ENCODE measurements at places on chromosomes 16 and 17.

- DNase-seq = no peak
These were observed 15.0 kb downstream of the SKA2 start for GRCh38 chr17:59139939-59140338.

DNA sequence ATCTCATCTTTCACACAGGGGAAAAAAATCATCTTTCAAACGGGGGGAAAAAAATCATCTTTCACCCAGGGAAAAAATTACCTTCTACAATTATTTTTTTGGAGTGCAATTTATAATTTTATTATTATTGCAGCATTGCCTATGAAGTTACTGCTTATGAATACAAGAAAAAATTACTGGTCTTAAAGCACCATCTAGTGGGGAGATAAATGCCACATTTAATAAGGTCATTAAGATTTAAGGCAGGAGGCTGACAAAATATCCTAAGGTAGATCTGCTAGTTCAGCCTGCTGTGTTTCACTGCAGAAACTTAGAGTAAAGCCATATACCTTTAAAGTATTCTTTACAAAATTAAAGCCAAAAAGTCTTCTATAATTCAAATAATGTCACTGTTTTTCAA, 13.7 kb downstream of the SHCBP1 start:
- DNase-seq = peak; percentile 59

DNA sequence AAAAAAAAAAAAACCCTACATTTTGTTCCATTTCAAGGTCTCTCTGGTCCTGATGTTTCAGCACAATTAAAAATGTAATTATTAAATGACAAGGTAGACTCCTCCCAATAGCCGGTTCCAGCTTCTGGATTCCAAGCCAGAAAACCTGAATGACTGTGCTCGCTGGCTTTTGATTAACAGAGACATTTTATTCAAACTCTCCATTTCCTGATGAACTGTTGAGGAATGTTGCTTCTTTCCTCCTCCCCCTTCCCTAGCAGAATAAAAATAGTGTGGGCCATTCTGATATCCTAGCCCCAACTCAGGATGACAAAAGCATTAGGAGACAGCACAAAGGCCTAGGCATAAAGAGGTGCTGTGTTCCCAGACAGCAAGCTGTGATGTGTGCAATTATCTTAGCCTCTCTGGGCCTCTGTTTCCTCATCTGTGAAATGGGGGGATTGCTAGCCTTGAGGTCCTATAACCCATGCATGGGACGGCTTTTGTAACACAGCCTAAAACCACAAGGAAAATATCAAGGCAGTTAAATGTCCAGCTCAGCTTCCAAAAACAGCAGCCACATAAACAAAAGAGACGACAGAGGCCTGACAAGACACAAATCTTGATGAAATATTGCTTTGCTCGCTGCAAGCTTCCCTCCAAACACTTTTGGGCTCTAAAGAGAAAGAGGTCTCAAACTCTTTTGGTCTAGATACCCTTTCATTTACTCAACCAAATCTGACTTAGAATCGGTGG, 127.2 kb upstream of the RCVRN start:
- no peak for DNase-seq

GRCh38 chr17:66978514-66979061, 14.1 kb downstream of the CACNG4 start:
- no peak for DNase-seq

DNA sequence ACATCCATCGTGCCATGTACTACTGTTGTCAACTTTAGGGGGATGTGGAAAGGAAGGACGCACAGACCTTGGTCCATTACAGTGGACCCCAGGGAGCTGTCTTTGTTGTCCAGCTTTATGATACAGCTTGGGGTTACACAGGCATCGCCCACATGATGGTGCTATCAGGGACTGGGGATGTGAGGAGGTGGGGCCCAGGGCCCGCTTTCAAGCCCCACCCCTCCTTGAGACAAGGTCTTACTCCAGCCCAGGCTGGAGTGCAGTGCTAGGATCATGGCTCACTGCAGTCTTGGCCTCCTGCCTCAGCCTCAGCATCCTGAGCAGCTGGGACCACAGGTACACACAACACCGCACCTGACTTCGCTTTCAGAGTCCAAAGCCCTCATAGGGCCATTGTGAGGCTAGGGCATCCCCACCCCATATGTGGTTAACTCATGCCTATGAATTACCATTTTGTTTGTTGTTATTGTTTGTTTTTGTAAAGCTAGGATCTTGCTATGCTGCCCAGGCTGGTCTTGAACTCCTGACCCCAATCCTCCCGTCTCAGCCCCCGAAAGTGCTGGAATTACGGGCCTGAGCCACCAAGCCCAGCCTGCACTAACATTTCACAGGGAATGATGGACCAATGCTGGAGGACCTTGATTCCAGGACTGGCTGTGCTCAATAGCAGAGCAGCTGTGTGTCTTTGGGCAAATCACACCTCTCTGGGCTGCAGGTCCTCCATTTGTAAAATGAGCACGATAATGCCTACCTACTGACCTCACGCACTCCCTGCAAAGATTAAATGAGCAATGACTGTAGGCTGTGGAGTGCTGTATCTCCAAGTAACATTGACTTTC, 17.2 kb downstream of the ST3GAL2 start:
- no peak for DNase-seq

- no peak for DNase-seq
These were observed 524 bp downstream of the STRADA start for GRCh38 chr17:63741143-63741407.

- DNase-seq = no peak
These were observed 45.6 kb upstream of the LCMT1 start for GRCh38 chr16:25065899-25066298.

DNA sequence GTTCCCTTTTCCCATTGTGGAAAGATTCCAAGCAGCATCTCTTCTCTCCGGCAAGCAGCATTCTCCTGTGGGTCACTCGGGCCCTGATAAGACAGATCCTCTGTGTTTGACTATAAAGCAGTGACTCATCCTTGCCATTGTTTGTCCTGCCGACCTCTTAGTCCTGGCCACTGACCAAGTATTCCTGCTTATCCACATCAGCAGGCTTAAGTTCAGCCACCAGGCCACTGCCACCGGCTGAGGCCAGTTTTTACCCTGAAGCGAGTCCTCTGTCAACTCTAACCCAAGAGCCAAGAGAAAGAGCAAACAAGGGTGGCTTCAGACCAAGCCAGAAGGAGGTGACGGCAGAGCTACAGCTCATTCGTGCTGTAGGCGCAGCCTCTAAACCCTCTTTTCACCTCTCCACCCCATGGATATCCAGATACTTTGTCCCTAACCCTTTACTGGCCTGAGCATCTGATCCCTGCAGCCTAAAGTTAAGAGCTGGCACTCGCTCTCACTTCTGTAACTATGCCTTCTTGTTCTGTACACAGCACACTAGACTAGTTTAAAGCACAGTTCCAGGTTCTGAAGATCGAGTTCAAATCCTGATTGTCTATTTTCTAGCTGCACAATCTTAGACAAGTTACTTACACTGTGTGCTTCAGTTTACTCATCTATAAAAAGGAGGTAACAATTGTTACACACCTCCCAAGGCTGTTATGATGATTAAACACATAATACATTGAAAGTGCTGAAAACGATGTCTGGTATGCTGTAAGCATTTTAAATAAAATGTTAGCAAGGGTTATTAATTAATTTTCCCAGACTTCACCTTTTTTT, 31.0 kb downstream of the SOX9 start:
- no peak for DNase-seq

- DNase-seq = no peak
These were observed 205.0 kb upstream of the N4BP1 start for GRCh38 chr16:48814994-48815393.

GRCh38 chr17:8155996-8156245, 3.7 kb upstream of the PER1 start:
- DNase-seq = no peak

DNA sequence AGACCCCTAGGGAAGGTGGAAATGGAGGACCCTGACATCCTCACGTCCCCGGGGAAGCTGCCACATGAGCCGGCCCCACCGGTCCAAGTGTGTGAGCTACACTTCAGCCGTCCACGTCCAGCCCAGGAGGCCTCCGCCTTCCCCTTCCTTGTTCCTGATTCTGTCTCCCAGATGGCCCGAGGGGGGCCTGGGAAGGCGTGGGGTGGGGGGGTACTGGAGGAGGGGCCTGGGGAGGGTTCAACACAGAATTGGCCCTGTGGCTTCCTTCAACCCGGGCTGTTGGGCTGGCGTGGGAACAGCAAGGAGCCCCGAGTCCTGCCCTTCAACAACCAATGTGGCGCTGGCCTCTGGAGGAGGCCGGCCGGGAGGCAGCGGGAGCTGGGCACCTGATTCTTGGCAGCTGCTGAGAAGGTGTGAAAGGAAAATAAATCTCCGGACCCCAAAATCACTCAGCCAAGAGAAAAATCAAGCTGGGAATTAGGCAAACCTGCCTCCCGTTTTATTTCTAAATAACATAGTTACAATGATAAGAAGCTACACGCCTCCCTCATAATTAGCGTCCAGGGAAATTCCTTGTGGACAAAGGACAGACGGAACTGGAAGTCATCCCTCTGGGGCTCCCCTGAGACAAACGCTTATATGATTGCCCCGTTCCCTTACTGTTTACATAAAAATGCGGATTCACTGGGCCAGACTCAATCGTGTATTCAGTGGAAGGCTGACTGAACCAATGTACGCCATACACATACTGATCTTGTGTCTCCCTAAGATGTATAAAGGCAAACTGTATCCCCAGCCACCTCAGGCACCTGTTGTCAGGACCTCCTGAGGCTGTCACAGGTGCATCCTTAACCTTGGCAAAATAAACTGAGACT, 1.8 kb upstream of the APRT start:
- no peak for DNase-seq

- no peak for DNase-seq
These were observed 7.2 kb upstream of the TBKBP1 start for GRCh38 chr17:47686664-47687327.

GRCh38 chr17:6420173-6420641, 14.7 kb downstream of the AIPL1 start:
- DNase-seq = no peak

GRCh38 chr17:935485-935884, 44.1 kb downstream of the NXN start:
- no peak for DNase-seq

- DNase-seq = no peak
These were observed 89.6 kb downstream of the BMERB1 start for GRCh38 chr16:15523939-15524338.

DNA sequence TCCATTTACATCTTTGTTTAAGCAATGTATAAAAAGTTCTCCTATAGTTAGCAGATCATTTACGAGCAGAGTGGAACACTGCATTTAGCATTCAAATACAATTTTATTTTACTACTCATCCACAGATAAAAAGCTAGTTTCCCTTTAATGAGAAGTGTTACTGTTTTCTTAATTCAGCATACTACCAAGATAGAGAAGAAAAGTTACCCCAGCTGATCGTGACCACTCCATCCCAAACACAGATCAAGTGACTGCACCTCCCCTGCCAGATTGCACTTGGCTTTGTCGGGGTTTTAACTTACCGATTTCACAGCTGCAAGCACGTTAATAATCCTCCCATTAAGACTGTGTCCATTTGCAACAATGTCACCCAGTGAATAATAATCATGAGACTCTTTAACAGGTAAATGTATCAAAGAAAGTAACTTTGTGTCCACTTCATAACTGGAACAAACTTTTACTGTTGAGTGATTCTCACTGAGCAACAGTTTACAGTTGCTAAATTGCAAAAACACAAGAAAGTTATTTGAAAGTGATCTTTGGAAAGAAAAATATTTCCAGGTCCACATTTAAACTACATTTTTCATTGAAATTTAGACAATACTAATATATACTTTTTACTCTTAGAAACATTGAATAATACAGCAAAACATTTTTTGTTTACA, 14.4 kb downstream of the MEIOB start:
- DNase-seq = no peak

GRCh38 chr17:17748179-17748578, 66.9 kb downstream of the RAI1 start:
- DNase-seq = no peak

GRCh38 chr17:68580236-68580770, 20.9 kb downstream of the FAM20A start:
- DNase-seq = no peak

DNA sequence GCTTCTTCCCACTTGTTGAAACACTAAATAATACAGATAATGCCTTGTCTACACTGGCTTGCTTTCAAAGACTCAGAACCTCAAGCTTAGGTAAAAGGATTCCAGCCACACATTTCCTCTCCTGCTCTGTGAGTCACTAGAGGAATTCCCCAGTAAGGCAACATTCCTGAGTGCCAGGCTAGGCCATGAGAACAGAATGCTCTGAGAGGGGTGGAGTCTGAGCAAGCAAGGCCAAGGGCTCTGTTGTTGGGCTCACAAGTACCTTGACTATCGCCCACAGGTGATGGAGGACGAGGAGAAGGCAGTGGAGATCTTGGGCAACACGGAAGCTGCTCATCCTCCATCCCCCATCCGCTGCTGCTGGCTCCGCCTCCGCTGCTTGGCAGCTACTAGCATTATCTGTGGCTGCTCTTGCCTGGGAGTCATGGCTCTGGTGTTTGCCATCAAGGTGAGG, 6.7 kb upstream of the PHKG2 start:
- no peak for DNase-seq

DNA sequence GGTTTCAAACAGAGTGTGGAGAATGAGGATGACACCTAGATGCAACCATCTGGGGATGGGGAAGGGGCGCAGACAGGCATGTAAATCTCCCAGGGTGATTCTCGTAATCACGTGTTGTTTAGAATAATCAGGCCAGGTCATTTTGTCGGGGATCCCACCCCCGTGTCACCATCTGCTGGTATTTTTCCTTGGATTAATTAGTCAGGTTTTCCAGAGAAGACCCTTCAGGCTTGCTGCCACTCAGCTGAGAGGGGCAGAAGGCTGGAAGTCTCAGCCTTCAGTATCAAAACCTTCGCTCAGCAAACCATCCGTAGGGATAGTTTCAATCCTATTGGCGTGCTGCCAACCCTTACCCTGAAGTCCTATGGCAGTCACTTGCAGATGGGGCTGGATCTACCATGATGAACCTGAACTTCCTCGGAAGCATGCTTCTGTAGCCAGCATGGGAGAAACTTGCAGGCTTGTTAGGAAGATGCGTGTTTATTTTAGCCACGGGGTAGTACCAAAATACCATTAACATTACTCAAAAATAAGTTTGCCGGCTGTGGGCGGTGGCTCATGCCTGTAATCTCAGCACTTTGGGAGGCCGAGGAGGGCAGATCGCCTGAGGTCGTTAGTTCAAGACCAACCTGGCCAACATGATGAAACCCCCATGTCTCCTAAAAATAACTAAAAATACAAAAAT, 7.5 kb upstream of the ADCY9 start:
- DNase-seq = no peak

DNA sequence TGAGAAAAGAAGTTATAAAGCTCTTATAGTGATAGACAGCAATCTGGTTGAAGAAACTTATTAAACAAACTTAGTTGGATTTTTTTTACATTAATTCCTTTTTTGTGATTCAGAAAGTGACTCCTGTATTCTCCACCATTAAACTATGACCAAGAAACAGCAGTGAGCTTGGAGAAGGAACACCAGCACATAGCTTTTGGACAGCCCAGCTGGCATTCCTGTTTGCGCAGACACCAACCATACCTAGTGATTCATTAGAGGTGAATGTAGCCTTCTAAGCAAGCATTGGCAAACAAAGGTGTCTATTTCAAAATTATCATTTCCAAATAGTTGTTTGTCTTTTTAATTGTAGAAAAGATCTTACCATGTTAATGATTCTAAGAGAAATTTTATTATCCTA, 94.4 kb downstream of the STXBP4 start:
- no peak for DNase-seq

Data from CD4-positive, alpha-beta T cell treated with Interleukin-10 for 1 hour (primary cell).